ENCODE measurements at places on chromosomes 12 and 14.

- no peak for DNase-seq
Measured at GRCh38 chr14:46691819-46692218, 40.2 kb upstream of the RPL10L start.

GRCh38 chr12:65602610-65603295 is 221.5 kb upstream of the HMGA2 start:
- peak; percentile 79 for DNase-seq

DNA sequence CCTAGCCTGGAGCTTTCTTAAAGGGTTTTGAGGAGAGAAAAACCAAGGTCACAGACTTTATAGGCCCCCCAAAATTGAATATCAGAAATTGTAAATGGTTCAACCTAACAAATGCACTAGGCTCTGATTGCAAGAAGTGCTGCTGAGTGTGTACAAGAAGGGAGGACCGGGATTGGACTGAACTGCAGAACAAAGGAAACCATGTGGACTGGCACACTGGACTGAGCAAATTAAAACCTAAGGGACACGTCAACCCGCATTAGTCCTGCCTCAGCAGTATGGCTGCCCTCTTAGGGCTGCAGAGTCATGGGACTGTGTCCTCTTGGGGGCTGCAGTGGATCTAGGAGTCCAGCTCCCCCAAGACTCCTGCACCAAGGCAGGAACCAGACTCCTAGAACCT is 842 bp upstream of the CISTR start:
- no peak for DNase-seq

GRCh38 chr12:71780237-71780822 is 25.7 kb downstream of the RAB21 start:
- peak; percentile 50 for DNase-seq

GRCh38 chr12:42981379-42981778 is 391.8 kb upstream of the PRICKLE1 start:
- DNase-seq: no peak

DNA sequence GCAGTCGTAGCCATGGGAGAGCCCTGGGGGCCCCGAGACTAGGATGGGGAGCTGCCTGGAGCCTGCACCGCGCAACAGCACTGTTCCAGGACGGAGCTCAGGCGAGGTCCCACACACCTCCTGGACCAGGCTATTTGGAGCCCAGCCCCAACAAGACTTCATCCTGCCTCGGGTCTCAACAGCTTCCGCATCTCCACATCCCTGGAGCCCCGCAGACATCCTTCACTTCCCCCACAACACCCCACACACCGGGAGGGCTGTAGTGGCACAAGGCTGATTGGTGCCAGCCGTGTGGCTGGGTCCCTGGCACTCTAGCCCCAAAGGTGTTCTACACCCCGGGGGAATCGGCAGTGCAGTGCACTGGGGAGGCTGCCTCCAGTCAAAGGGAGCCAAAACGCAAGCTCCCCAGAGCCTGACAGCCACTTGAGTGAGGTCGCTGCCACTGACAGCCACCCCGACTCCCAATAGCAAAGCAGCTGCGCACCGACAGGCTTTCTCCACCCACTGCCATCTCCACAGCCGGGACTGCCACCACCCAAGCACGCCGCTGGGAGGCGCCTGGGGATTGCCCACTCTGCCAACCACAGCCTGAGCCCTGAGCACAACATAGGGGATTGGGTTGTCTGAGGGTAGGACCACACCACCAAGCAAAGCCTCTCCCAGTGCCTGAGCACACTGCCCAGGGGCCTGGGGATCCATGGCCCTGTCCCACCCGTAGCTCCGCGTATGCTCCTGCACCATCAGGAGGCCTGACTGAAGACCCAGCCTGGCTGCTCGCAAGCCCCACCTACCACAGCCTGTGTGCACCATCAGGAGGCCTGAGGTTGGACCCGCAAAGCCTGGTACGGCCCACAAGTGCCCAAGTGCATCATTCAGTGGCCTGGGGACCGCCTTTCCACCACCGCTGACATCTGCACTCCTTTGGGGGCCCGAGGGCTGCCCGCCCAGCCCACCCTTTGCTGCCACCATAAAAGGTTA is 13.2 kb upstream of the KLRF1 start:
- peak; percentile 75 for DNase-seq

DNA sequence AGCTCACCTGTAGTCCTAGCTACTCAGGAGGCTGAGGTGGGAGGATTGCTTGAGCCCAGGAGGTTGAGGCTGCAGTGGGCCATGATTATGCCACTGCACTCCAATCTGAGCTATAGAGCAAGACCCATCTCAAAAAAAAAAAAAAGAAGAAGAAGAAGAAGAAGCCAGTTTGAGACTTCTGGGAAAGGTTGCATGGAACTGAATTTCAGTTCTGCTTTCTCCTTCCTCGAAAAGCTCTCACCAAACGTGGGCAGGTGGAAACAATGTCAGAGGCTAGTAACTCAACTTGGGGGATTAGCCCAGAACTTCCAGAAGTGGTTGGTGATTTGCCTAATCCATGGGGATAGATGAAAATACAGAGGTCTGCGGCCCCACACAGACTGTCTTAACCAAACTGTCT is 18.7 kb downstream of the FLVCR2 start:
- no peak for DNase-seq

GRCh38 chr12:46698003-46698402 is 127.8 kb downstream of the SLC38A4 start:
- no peak for DNase-seq

- peak; percentile 91 for DNase-seq
Measured at GRCh38 chr12:50992819-50993218, 33.4 kb downstream of the SLC11A2 start.

DNA sequence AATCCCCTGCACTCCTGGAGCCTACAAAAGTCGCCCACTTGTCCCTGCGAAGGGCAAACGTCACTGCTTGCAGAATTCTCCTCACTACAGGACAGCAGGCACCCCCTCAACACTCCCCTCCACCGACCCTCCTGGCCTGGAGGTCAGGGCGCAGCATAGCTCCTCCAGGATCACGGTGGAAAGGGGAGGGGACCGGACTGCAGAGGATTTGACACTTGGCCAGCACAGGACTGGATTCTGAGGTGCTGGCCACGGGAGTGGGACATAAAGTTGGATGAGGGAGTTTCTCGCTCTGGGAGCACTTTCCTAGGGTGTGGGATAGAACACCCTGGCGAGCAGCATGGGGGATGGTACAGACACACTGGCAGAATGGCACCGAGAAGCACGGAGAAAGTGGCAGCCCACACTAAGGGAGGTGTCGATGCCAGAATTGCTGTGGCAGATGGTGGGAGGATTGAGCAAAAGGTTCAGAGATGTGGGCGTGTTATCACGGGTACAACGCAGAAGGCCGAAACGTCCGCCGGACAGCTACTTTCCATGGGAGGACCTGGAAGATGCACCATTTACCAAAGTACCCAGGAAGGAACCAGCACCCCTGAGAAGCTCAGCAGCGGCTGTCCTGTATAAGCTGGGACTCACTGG is 51.4 kb upstream of the DIO3 start:
- DNase-seq: no peak

DNA sequence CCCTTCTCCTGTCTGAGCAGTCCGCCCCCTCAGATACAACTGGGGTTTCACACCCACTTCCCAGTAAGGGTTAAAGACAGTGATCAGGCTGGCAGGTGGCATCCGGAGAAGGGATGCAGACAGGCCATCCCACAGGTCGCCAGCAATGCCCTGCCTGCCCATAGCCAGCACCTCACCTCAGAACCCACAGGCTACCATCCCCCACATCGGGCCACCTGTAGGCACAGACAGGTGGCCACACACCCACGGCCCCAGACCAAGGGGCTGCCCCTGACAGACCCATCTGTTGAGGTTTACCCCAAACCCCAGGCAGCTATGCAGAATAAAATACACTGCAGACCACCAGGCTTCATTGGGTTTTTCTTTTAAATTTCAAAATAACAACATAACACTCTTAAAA is 57.5 kb downstream of the CCNK start:
- DNase-seq: no peak

GRCh38 chr12:67649261-67649569 is 670 bp downstream of the DYRK2 start:
- no peak for DNase-seq

DNA sequence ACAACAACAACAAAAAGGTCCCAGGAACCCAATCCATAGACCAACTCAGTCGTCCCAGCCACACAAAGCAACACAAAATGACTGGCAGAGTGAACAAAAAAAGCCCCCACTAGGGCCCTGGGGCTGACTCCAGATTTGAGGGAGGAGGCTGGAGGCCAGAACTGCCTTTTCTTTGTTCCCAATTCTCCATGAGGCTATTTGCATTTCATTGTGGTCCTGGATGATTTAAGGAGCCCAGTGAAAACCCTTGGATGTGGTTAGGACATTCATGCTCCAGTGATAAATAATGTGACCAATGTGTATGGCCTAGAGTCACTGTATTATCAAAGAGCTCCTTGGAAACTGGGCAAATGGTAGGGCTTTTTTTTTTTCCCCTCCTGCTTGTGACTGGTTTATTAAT is 192.9 kb downstream of the NUAK1 start:
- no peak for DNase-seq

DNA sequence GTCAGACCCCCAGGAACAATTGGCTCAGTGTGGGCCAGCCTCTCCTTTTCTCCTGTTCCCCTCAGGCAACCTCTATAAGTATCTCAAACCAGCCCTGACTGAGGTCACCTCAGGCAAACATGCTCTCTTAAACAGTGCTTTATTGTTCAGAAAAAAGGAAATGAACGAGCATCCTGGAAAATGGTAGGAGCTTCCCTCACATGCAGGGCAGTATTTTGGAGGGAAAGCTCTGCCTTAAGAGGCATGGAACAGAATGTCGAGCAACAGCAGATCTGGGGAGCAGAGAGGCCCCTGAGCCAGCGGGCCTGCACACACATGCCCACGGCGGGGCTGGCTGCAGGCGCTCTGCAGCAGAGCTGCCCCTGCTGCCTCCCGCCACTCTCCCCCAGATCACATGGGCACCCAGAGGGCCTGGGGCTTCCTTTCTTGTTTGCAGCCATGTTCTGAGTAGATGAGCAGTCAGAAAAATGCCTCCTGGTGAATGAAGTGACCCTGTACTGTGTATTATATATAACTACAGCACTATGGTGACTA is 42.0 kb downstream of the MOK start:
- DNase-seq: no peak

GRCh38 chr14:103128631-103129300 is 5.5 kb downstream of the TNFAIP2 start:
- DNase-seq: peak; percentile 49

DNA sequence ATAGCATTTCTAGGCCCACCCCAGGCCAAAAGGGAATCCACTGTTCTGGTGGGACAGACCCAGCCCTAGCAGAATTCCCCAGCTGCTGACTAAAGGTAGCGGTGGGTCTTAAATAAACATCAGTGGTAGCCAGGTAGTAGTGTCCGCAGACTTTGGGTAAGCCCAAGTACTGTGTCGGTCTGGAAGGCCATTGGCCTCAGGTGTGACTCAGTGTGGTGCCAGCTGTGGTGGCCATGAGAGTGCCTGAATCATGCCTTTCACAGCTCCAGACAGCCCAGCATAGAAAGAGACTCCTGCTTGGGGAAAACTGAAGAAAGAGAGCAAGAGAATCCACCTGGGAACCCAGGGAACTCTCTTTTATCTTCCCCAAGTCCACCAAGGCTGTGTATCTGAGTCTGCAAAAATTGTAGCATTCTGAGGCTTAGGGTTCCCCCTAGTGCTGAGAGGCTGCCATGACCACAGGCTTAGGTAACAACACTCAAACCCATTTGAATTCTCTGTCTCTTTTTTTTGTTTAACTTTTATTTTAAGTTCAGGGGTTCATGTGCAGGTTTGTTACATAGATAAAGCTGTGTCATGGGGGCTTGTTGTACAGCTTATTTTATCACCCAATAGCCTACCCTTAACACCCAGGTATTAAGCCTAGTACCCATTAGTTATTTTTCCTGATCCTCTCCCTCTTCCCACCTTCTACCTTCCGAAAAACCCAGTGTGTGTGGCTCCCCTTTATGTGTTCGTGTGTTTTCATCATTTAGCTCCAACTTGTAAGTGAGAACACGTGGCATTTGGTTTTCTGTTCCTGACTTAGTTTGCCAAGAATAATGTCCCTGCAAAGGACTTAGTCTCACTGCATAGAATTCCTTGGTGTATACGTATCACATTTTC is 16.7 kb upstream of the CD163L1 start:
- peak; percentile 13 for DNase-seq

GRCh38 chr12:120628919-120629318 is 11.5 kb upstream of the CABP1 start:
- DNase-seq: no peak

- no peak for DNase-seq
Measured at GRCh38 chr12:14396071-14396470, 30.6 kb downstream of the ATF7IP start.

- no peak for DNase-seq
Measured at GRCh38 chr12:49624921-49625577, 1.7 kb downstream of the PRPF40B start.

DNA sequence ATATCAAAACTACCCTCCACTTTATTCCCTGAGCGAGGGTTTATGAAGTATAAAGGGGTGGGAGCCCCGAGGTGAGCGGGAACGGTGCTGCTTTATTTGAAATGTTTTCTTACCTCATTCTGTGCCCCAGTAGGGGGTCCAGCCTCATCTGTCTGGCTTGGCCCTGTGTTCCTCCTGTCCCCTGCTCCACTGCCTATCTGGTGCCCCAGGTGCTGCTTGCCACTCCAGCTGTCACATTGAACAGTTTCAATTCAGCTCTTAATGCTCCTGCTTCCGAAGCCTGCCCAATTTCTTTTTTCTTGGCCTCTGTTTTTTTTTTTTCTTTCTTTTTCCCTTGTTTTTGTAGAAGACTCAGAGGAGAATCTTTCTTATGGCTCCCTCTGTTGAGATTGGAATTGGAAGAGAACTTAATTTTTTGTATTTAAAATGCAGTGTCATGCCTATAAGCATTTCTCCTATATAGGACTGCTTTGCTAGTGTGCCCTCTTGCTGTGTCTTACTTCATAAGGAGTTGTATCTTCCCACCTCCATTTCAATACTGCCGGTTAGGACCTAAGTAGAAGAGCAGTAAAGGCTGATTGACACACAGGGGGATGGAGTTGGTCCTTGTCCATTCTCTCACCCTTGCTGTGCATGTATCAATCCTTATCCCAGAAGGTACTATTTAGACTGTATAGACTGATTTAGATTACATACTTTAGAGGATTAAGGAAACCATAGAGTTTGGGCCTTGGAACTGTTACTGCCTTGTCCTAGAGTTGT is 2.3 kb downstream of the ATXN7L3B start:
- DNase-seq: peak; percentile 15

DNA sequence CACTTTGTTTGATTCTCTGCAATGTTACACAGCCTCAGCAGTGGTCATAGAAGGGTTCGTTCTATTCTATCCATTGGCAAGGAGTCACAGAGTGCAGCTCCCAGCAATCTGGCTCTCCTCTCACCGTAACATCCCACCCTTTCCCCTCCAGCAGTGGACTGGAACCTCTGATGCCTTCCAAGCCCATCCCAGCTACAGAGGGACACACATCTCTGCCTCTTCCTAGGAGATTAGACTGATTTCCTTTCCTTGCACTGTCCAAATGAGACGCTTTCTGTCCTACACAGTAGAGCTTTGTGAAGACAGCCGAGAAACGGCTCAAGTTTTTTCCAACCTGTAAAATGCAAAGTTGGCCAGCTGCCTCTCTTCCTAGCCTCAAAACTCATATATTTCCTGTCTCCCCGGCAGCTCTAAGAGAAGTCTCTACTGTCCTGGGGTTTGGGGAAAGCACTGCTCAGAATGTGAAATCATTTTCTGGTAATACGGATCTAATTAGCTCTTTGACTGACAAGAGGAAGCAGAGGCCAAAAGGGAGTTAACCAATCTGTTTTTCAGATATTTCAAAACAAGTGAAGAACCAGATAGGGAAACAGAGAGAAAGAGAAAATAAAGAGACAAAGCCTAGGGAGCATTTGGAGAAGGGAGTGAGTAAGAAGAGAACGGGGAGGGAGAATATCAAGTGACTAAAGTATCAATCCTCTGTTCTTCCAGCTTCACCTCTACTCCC is 516 bp downstream of the NINJ2 start:
- DNase-seq: no peak

Data from thyroid gland (tissue), 4 donors.